ENCODE measurements at places on chromosomes 1 and 21.

DNA sequence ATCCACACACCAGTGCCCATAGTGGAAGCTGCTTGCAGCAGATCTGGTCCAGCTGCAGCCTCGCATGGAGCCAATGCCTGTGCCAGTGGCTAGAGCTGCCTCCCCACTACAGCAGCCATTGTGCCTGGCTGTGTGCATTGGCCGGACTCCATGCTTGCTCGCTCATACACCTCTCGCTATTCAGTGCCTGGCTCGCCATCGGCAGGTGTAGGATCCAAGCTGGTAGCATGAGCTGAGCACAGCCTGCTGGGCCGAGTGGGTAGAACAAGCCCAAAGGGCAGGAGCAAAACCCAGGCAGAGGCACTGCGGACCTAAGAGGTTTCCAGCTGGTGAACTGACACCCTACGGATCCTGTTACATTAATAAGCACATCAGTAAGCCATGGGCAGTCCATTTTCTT, 1184.1 kb downstream of the AMY1C start:
- DNase-seq: no peak

DNA sequence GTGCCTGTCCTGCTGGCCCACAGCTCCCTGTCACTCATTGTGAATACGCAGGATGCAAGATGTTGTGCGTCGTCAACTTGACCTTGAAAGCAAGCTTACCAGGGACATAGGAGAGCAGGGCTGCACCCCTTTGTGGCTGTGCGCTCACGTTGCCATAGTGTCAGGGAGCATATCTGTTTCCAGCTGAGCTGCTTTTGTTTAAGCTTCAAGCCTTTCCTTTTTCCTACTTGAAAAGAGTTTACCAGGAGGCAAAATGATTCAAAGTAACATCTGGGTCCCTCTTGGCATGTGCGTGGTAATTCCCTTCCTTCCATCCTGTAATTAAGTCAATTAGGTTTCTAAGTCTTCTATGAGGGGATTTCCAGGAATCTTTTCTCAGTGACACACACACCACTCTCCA, 537.1 kb downstream of the AJAP1 start:
- DNase-seq: no peak

DNA sequence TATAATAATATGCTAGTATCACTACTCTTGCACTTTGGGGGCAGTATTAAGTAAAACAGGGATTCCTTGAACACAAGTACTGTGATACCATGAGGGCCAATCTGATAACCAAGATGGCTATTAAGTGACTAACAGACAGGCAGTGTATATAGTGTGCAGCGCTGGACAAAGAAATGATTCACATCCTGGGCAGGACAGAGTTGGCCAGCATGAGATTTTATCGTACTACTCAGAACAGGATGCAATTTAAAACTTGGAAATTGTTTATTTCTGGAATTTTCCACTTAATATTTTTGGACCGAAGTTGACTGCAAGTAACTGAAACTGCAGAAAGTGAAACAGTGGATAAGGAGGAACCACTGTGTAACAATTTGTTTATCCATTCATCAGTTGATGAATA, 74.6 kb downstream of the DNTTIP2 start:
- no peak for DNase-seq

DNA sequence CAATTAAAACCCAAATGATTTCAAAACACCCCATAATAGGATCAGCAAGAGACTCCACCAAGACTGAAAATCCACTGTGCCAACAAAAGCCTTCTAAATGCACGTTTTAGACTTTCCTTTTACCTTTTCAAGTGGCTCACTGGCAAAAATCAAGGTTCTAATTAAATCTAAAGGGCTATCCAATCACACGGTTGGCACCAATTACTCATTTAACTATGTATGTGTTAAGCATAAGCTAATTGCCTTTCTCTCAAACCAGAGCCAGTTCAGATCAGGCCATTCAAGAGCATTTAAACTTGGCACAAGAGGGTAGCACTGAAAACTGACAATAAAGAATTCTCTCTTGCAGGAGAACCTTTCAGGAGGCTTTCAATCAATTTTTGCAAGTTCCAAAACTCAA, 139.5 kb downstream of the RGS7 start:
- DNase-seq: no peak

GRCh38 chr21:35249636-35250035, 200.5 kb upstream of the RUNX1 start:
- DNase-seq: no peak

GRCh38 chr1:87137342-87137739, 191.3 kb upstream of the LMO4 start:
- no peak for DNase-seq

DNA sequence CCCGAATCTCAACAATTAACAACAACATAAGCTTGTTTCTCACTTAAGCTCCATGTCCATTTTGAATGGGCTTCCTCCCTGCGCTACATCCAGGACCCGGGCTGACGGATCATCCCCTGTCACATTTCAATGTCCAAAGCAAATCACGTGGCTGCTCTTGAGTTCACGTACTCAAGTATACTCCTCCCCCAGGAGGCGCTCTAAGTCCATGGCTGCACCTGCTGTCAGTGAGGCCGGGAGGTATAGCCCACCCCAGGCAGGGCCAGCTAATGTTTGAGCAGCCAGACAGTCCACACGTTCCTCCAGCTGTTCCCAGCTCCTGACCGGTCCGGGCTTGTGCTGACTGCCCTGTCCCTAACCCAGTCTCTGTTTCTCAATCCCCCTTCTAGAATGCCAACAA, 220.8 kb downstream of the SLC35F3 start:
- no peak for DNase-seq

DNA sequence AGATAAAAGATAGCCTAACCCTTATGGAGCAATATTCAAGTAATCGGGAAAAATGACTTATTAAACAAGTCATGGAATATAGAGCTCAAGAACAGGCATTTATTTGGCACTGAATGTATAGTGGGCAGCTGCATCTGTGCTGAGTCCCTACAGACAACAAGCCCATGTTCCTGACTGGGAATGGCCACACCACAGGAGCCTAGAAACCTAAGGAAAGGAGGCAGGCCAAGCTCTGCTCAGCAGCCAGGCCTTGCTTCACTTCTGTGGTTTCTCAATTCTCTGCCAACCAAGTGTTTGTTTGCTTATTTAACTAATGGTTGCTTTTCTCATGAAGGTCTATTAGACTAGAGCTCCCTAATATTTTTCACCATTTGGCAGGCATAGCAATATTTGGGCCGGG, 21.5 kb downstream of the AK2 start:
- no peak for DNase-seq

DNA sequence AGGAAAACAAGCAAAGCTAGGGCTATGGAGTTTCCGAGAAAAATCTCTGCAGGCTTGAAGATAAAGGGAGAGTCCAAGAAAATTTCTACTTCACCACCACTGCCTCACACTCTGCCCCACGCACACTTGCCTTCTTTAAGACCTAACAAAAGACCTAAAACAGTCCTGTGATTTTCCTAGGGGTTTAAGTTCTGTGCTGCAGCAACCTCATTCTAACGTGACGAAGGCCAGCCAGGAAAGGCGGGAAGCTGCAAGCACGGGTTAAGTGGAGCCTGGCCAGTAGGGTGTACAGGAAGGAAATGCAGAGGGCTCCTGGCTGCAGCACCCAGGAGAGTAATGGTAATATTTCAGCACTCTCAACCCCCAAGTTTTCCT, 1.5 kb downstream of the SPATA6 start:
- DNase-seq: no peak

DNA sequence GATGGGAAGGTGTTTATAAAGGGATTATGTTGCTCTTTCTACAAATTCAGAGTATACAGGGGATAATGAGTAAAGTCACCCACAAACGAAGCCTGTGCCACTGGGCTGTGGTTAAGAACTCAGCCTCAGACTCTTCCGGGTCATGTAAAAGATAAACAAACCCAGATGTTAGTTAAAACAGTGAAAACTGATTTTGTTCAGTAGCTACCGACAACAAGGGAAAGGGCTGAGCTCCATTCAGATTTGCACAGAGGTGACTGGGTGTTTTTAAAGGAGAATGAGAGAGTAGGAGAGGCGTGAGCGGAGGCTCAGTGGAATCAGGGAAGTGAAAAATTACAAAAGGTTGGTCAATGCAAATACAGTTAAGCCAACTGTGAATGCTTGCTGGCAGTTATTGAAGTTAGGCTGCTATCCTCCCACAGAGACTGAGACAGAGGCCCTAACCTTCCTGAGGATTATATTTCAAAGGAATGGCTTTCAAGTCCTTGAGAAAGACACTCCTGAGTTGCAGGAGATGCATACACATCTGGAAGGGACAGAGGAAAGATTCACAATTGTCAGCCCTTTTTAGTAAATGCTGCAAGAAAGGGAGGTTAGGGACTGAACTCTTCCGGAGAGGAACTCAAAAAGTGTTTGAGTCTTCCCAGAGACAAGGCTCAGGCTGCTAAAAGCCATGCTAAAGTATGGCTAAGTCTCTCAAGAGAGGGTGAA, 29.9 kb upstream of the SAMD13 start:
- no peak for DNase-seq

- DNase-seq: no peak
Measured at GRCh38 chr1:226420897-226421296, 13.0 kb upstream of the PARP1 start.

- no peak for DNase-seq
Measured at GRCh38 chr1:22607154-22607553, 29.3 kb upstream of the C1QA start.

- DNase-seq: no peak
Measured at GRCh38 chr1:167924102-167924501, 10.2 kb upstream of the ADCY10 start.

Measured in NCI-H446 (cell line).